ENCODE measurements at places on chromosomes 5 and 9.
A peak's percentile ranks its signal among the peaks of the same experiment; 100 is the strongest.

DNA sequence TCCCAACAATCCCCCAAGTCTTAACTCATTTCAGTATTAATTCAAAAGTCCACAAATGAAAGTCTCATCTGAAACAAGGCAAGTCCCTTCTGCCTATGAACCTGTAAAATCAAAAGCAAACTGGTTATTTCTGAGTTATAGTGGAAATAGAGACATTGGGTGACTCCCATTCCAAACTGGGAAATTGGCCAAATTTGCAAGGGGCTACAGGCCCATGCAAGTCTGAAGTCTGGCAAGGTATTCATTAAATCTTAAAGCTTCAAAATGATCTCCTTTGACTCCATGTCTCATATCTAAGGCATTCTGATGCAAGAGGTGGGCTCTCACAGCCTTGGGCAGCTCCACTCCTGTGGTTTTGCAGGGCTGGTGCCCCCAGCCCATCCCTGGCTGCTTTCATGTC is 167.9 kb downstream of the HTR1A start:
- no peak for DNase-seq

- no peak for DNase-seq
These were observed 51.9 kb downstream of the SLIT3 start for GRCh38 chr5:169248996-169249395.

- DNase-seq: no peak
These were observed 19.2 kb upstream of the POMT1 start for GRCh38 chr9:131483319-131484050.

DNA sequence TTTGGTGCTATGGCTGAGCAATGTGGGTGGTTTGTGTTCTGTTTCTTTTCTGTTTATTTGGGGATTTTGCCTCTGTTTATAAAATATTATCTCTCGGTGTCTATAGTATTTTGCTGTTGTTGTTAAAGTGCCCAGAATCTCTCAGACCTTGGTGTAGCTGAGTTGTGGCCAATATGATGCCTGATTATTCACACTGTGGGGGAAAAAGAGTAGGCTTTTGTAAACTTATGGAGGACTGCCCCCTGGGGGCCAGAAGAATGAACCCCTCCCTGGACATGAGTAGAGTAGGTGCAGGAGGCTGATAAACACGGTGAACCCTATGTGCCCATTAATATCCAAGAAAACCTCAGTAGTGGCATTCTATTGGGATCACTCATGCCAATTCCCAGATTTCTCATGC is 49.0 kb upstream of the DPYSL3 start:
- peak; percentile 59 for DNase-seq

DNA sequence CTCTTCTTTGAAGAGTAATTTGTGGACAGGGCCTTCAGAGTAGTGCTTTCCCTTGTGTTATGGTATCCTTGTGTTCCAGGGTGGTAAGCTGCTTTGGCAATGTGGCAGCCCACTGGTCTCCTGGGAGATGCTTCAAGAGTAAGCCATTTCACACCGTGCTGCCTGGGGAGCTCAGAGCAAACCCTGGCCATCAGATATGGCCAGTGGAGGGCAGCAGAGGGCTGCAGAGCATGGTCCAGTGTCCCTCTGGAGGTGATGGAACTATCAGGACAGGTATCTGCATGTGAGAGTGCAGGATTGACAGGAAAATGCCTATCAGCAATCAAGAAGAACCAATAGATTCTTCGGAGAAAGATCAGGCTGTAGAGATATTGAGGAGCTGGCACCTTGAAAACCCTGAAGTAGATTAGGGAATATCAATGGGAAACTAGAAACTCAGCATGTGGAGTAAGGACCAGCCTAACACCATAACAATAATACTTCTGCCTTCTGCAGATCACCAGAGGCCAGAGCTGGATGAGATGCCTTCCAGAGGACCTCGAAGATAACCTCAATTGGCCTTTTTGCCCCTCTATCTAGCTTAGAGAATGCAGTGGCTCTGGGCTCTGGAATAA is 90.8 kb downstream of the PLPPR1 start:
- DNase-seq: peak; percentile 11

- no peak for DNase-seq
These were observed 369.9 kb upstream of the FAM174A start for GRCh38 chr5:100165309-100165708.

GRCh38 chr9:4829969-4830368 is 37.2 kb downstream of the RCL1 start:
- DNase-seq: no peak

DNA sequence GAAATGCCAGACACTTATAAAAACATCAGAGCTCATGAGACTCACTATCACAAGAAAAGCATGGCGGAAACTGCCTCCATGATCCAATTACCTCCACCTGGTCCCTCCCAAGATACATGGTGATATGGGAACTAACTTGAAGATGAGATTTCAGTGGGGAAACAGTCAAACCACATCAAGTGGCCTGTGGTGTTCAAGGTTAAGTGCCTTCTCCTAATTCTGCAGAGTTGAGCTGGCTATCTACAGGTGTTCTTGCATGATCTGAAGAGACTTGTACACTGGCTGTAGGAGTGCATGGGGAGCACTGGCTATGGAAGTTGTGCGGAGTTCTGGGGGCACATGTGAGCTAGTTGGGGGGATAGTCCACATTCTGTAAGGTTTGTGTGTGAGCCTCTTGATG is 34.0 kb upstream of the CKS2 start:
- no peak for DNase-seq

- no peak for DNase-seq
These were observed 69.8 kb downstream of the ADAMTS2 start for GRCh38 chr5:179275381-179275878.

- no peak for DNase-seq
These were observed 21.0 kb downstream of the RUSC2 start for GRCh38 chr9:35510754-35511428.

DNA sequence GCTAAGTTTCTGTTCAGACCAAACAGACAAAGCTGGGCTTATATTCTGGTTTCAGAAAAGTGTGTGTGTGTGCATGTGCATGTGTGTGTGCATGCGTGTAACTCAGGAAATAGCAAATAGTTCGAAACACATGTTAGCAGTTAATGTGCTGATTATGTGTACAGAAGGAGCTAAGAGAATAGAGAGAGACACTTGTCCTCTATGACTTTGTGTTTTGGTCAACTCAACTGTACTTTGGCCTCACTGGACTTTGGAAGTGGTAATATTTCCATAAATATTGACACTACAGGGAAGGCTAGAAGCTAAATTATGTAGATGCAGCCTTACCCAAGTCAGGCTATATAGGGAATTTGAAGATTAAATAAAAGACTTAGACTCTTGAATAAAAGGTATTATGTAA is 155.5 kb downstream of the RAB3C start:
- no peak for DNase-seq

GRCh38 chr9:123820139-123820538 is 109.8 kb downstream of the DENND1A start:
- peak; percentile 13 for DNase-seq

GRCh38 chr5:147369742-147370374 is 135.0 kb downstream of the STK32A start:
- peak; percentile 8 for DNase-seq

DNA sequence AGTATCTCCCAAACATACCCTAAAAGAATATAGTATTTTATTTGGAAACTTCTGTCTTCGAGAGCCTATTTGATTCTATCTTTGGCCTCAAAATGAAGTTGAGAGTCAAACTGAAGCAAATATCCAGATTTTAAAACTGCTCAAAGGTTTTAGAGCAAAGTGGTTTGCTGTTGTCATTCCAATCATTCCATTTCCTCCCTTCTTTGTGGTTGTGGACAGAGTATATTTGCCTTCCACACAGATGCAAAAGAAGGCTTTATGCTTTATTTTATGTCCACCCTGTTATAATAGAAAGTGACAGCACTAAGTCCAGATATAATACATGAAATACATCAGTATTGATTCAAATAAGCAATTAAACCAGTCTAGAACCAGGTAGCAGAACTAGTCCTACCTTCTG is 12.4 kb downstream of the GZMK start:
- DNase-seq: no peak

GRCh38 chr5:2011481-2012411 is 129.0 kb upstream of the IRX4 start:
- DNase-seq: no peak

DNA sequence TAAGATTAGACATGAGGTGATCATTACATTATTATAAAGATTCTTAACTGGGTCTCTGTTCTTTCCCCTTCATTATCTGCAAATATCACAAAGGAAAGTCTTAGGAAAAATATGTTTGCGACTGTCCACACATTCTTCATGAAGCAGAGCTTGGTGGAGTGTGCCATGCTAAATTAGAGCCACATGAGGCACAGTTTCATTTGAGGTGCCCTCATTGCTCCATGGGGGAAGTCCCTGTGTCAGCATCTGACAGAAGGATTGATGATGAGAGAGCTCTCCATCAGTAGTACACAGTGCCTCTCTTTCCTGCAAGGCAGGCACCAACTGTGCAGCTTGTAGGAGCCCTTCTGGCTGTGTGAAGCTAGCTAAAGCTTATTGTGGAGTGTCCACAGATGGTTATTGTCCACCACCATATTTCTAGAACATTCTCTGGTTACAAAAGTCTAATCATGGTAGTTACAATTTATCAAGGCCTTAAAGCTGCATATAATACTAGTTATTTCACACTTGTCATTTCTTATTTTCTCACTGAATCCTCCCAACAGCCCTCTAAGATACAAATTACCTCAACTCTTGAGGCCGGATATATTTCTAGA is 63.9 kb downstream of the C9orf152 start:
- peak; percentile 61 for DNase-seq

DNA sequence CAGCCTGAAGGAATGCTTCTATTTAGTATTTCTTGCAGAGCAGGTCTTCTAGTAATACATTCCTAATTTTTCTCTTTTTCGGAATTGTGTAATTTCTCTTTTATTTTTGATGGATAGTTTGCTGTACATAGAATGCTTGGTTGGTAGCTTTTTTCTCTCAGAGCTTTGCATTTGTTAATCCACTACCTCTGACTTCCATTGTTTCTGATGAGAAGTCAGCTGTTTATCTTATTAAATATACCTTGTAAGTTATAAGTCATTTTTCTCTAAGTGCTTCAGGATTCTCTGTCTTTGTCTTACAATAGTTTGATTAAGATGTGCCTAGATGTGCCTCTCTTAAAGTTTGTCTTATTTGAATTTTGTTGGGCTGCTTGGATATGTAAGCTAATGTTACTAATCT is 101.9 kb downstream of the HTR1A start:
- no peak for DNase-seq

GRCh38 chr5:131393498-131393968 is 129.7 kb downstream of the CDC42SE2 start:
- DNase-seq: no peak

DNA sequence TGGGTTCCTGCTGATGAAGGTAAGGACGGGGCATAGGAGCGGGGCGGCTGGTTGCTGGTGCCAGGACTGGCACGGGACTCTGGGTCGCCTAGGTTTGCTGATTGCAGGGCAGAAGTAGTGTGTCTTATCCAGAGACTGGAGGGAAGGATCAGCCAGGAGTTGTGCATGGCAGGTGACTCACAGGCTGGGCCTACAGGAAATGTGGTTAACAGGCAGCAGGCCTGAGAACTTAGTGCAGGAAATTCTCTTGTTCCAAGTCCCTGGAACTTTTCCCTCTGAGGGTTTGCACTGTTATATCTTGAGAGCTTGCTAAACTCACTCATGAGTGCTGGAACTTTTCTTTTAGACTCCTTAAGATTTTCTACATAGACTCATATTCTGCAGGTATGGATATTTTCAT is 95.1 kb downstream of the ANXA2R start:
- peak; percentile 11 for DNase-seq

DNA sequence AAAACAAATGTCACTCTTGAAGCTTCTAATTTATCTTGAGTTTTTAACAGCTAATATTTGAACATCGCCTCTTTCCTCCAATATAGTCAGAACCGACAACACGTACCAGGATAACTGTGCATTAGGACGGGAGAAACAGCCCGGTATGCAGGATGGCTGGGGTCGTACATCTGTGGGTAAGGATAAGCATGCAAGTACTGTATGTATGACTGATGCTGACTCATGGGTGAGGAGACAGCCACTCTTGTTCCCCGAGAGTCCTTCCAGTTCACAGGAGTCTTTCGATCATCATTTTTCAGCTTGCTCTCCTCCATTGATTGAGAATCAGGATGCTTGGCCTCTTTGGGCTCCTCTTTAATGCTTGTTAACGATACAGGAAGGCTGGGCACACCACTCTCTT is 102.3 kb downstream of the ZNF608 start:
- no peak for DNase-seq

DNA sequence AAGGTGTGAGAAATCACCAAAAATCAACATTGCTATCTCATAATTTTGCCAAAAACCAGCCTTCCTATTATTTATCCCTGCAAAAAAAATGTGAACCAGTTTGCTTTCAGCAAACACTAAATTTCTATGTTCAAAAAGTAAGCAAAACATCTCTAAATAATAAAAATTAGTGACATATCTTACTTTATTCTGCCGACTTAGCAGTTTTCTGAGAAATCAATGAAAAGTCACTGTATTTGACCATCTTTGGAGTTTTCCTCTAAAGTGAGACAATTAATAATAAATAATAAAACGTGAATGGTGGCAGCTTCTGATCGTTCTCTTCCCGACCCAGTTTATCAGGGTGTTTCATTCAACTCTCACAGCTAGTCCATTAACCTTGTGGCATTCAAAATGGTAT is 158.6 kb upstream of the TARS1 start:
- no peak for DNase-seq

DNA sequence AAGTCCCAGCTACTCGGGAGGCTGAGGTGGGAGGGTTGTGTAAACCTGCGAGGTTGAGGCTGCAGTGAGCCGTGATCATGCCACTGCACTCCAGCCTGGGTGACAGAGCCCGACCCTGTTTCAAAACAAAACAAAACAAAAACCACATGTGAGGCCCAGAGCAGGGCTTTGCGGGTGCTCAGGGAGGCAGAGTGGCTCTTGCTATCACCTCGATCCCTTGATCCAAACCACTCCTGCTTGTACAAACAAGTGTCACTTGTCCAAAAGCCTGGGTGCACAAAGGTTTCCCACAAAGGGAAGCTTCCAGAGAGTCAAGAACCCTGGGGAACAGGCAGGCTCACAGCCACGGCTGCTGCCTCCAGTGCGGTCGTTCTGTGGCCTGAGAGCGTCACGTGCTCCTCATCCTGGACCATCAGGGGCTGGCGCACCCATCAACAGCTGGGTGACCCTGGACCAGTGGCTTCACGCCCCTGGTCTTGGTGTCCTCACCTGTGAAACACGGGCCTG is 162.7 kb downstream of the C9orf50 start:
- peak; percentile 49 for DNase-seq

DNA sequence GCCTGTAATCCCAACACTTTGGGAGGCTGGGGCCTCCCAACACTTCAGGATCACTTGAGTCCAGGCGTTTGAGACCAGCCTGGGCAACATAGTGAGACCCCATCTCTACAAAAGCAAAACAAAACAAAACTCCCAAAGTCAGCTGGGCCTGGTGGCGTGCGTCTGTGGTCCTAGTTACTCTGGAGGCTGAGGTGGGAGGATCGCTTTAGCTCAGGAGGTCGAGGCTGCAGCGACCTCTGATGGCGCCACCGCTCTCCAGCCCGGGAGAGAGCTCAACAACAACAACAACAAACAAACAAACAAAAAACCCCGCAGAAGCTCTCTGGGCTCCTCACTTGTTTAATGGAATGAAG is 528 bp downstream of the ACOT12 start:
- no peak for DNase-seq
